ENCODE measurements at places on chromosomes 3 and 15. TPM values are rescaled to one million over a fixed set of nuclear protein-coding genes. Genes with fewer than 3 reads are reported as not detected.

CYP1A1 gene
- total RNA-seq = 0.32 TPM

LEKR1 gene
- total RNA-seq = 0.78 TPM

SI gene
- total RNA-seq = not detected

GPR160 gene
- total RNA-seq = 1.2 TPM

GRCh38 chr3:13197281-13197680 lies 124.1 kb upstream of the IQSEC1 start:
- DNase-seq = no peak

- no peak for DNase-seq
Measured at GRCh38 chr15:98952381-98952803, 55.2 kb downstream of the PGPEP1L start.

- DNase-seq = no peak
Measured at GRCh38 chr3:9514956-9515355, 38.7 kb downstream of the LHFPL4 start.

DNA sequence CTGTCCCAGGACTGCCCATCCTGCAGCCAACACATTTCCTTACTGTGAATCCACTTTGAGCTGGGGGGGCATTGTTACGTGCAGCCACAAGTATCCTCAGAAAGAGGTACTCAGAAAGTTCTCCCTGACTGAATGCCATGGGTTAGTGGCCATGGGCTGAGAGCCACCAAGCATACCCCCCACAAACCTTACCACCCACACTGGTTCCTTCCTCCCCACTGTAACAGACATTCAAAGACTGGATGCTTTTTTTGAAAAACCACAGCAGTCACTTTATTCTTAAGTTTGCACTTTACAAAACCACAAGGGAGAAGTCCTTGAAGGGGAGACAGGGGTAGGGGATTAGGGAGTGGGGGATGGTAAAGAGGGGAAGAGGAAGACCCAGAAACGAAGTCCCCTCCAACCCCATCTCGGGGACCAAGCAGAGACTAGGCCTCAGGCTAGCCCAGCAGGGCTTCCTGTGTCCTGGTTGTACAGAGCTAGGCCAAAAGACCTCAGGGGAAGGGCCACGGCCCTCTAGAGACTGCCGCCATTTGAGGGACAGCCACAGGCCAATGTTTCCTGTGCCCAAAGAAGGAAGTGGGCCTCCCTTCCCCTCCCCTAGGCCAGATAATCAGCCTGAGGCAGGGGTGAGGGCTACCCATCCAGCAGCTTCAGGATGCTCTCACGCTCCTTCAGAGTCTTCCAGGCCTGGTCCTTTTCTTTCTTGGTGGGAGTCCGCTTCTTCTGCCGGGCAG lies 10.1 kb upstream of the CAMK1 start:
- DNase-seq = no peak

DNA sequence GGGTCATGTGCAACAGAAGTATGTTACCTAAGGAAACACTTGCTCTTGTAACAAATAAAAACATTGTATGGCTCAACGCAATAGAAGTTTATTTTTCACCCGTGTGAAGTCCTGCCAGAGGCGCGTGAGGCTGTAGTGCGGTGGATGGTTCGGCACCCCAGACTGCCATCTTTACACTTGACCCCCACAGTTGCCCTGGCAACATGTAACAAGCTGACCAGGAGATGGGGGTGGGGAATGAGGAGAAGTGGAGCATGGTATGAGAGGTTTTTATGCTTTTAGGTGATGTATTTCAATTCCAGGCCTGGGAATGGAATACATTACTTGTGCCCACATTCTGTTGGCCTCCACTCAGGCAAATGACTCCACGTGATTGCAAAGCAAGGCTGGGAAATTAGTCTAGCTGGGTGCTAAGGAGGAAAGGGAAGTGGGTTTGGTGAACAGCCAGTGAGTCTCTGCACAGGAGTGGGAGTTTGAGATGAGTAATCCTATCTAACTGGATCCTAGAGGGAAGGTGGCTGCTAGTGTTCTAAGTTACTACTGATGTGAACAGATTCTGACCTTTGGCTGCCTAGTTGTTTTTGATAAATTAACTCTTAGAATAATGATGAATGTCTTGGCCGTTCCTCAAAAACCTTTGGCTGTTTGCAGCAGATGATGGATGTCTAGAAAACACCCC lies 33.8 kb upstream of the GREM1 start:
- DNase-seq = no peak

- no peak for DNase-seq
Measured at GRCh38 chr15:80557441-80558234, 137.5 kb upstream of the ABHD17C start.

DNA sequence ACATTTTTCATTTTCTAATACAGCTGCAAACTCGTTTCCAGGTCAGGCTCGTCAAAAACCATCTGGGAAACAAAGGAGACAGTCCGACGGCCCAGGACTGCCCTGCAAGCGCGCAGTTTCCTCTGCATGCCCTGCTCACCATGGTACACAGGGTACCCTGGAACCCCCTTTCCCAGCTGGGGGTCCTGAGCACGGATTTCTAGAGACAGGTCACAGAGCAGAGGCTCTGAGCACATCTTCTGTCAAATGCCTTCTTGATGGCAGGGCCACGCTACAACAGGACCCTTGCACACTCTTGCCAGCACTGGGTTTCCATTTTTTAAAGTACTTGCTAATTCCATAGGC lies 8.1 kb downstream of the ZXDC start:
- DNase-seq = no peak

GRCh38 chr3:161386991-161387770 lies 15.9 kb upstream of the SPTSSB start:
- DNase-seq = no peak

DNA sequence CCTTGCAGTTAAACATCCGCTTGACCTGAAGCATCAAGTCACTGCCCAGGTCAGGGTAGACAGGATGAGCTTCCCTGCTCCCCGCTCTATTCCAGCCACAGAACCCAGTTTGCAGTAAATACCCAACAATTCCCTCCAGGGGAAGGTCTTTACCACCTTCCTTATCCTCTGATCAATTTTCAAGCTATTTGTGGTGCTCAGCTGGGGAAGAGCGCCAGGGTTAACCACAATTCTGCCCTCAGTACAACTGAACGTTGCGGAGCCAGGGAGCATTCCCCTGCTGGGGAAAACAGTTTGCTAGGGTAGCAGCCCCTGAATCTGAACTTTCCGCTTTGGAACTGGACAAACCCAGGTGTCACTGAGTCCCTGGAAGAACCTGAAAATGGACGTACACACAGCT lies 28.5 kb downstream of the RBPMS2 start:
- DNase-seq = no peak

DNA sequence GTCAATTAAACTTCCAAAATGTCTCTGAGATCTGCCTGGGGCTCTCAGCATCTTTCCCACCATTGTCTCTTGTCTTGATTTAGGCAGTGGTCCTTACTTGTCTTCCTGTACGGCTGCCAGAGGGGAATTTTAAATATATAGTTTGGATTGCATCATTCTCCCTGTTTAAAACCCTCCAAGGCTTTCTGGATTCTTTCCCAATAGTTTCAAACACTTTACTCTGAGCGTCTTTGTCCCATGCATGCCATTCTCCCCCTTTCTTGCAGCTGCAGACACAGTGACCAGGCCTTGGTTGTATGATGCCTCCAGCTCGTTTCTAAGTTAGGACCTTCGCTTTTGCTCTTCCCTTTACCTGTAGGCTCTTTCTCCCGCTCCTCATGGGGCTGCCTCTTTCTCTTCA lies 323.3 kb upstream of the CTNNB1 start:
- no peak for DNase-seq

GRCh38 chr15:72796210-72796514 lies 12.6 kb upstream of the ADPGK start:
- DNase-seq = no peak

DNA sequence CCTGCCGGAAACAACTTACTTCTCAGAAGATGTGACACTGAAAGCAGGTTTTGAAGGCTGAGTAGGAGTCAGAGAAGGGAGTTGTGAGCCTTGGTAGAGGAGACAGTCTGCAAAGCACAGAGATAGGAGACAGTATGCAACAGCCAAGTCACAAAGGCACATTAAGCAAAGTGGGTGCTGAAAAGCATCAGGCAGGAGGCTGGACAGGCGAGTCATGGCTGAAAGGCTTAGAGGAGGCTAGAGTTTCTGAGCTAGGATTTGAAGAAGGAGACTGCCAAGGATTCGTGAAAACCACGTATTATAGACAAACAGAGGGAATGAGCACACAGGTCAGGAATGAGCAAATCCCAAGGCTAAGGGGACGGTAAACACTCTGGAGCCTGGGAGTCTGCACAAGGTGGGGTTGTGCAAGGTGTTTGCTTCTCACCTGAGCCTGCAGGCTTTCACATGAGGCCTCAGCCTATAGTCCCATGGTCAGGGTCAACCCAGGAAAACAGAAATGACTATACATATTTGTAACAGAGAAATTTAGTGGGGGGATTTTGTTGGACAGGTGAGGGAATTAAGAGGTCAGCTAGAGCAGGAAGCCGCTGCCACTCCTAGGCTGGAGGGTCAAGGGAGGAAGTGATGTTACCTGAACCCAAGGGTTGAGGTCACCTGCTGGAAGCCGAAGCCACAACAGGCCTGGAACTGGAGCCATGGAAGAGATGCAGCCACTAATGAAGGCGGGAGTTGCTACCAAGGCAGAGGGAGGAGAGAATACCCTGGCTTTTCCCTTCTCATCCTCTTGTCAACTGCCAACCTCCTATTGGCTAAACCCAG lies 23.1 kb upstream of the TRIM71 start:
- DNase-seq = peak; percentile 21

DNA sequence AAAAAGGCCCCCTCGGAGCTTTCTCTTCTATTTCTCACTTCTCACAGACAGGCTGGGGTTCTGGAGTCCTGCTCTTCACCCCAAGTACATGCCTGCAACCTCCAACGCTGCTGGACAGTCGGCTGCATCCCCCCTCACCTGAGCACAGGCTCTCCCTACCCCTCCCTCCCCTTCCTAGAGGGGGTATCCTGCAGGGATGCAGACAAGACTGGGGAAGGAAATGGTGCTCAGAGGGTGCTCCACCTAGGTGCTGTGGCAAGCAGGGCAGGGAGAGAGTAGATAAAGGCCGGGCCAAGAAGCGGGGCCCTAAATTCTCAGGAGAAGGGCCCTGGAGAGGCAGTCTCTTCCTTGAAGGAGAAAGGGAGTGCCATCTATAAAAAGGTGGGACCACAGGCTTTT lies 7.0 kb upstream of the STRA6 start:
- DNase-seq = no peak

DNA sequence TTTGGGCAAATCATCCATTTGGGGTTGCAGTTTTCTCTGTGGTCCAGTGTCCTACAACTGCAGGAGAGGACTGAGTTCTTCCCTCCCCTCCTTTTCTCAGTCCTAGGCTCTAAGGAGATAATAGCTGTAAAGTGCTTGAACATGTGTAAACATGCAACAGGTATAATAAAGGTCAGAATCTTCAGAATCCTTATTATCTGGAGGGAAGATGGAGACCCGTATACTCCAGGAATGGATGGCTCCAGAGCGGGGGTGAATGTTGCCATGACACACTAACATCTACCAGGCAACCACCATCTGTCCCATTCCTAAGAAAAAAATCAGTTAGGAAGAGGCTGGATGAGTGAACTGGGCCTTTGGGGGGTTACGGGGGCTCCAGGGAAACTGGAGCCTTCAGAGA lies 39.7 kb upstream of the GLCE start:
- no peak for DNase-seq

- no peak for DNase-seq
Measured at GRCh38 chr3:32306072-32306471, 67.6 kb downstream of the CMTM8 start.

- DNase-seq = no peak
Measured at GRCh38 chr3:124118397-124118796, 126.5 kb upstream of the ROPN1 start.

Data from Right ventricle myocardium inferior (tissue), 1 donor.